Mesenteric fat pad (tissue), 1 donor: ENCODE measurements at places on chromosomes 5 and 9. TPM values are rescaled to one million over a fixed set of nuclear protein-coding genes. Genes with fewer than 3 reads are reported as not detected.

The EPB41L4A gene
- 30.2 TPM for total RNA-seq

The C1QTNF3 gene
- 2.7 TPM for total RNA-seq

The IL4 gene
- not detected for total RNA-seq

The CAMK4 gene
- total RNA-seq: 0.42 TPM

The ABITRAM gene
- 10.4 TPM for total RNA-seq

The CD180 gene
- total RNA-seq: 2.6 TPM

- DNase-seq: no peak
Observed at GRCh38 chr5:74116266-74116665, 490.3 kb downstream of the ARHGEF28 start.

DNA sequence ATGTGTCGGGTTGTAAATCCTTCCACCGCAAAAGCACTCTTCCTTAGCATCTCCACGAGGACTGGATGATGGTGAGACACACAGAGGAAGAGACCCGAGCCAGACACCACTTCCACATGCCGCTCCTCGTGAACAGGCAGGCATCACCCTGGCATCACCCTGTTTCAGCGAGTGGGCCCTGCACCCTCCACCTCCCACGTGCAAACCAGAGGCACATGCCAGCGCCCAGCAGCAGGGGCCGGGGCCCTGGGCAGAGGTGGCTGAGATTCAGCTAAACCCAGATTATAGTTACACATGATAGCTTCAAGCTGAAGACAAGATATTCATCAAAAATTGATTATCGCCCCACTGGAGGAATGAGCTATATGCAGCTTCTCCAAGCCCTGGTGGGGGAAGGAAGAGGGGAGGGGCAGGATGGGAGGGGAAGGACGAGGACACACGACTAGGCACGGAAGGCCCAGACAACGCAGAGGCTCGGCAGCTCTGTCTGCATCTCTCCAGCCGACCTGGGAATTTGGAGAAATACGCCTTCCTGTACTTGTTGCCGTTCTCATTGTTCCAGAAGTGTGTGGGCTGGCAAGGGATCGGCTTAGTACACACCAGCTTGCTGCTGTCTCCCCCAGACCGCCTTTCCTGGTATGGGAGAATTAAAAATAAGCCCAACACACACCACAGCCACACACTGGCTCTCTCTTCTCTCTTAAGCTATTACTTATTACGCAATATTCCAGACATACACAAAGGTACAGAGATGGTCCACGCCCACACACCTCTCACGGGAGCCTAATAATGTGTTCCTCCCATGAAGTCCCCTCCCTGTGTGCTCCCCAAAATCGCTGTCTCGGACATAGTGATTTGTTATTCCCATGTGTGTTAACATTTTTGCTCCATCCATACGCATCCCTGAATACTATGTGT, 50.4 kb upstream of the ZNF354A start:
- no peak for DNase-seq

DNA sequence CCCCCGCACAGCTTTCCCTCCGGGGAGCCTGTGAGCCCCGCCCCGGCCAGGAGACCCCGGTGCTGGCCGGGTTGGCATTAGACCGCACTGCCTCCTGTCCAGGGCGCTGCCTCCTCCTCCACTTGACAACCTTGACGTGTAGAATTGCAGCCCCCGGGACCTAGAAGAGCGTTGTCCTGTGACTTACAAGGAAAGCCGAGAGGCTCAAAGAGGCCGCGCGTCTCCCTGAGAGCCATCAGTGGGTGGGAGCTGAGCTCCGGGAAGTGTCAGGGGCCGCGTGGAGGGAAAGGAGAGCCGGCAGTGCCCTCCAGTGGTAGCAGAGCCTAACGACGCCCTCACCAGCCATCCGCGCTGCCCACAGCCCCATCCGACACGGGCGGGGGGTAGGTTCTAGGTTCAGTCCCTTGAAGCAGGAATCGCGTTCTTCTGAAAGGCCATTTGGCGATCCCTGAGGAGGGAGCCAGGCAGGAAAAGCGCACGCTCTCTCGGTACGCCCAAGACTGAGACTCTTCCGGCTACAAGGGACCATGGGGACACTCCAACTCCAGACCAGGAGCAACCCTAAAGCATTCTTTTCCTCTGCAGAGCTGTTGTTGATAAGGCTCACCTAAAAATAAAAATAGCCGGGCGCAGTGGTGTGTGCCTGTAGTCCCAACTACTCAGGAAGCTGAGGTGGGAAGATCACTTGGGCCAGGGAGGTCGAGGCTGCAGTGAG, 40.6 kb upstream of the SAP30L start:
- peak; percentile 92 for DNase-seq

- no peak for DNase-seq
Observed at GRCh38 chr9:110605565-110605964, 26.0 kb upstream of the SVEP1 start.

DNA sequence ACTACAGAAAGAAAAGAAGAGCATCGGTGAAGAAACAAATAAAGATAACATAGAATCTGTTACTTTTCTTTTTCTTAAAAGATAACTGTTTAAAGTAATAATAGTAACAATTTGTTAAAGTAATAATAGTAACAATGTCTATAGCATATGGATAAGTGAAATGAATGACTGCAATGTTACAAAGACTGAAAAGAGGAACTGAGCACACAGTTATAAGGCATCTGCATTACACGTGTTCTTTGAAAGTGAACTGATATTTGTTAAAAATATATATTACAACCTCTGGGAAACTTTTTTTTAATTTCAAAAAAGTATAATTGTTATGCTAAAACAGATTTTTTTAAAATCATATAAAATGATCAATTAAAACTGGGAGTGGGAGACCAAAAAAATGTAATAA, 88.4 kb upstream of the FST start:
- DNase-seq: no peak

- no peak for DNase-seq
Observed at GRCh38 chr9:14189578-14189977, 124.4 kb downstream of the NFIB start.

DNA sequence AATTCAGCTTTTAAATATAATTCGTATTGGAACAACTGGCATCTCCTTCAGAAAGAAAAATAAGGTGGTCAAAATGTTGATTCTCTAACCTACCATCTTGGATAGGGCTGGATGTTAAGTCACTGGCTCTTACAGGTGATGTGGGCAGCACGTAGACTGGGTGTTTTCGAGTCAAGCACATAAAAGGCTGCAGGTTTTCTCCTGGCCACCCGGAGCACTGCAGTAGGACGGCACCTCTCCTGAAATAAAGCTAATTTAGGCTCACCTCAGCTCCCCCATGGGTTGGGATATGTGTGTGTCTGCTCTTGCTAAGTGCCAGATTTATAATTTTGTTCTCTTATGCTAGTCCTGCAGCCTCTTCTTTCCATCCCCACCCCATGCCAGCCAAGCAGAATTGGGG, 80.3 kb downstream of the IQGAP2 start:
- DNase-seq: no peak

- DNase-seq: no peak
Observed at GRCh38 chr9:112664531-112664930, 53.4 kb downstream of the INIP start.

GRCh38 chr9:133953976-133954709, 38.0 kb downstream of the VAV2 start:
- DNase-seq: no peak

GRCh38 chr9:73680831-73681230, 529.2 kb downstream of the ANXA1 start:
- no peak for DNase-seq

DNA sequence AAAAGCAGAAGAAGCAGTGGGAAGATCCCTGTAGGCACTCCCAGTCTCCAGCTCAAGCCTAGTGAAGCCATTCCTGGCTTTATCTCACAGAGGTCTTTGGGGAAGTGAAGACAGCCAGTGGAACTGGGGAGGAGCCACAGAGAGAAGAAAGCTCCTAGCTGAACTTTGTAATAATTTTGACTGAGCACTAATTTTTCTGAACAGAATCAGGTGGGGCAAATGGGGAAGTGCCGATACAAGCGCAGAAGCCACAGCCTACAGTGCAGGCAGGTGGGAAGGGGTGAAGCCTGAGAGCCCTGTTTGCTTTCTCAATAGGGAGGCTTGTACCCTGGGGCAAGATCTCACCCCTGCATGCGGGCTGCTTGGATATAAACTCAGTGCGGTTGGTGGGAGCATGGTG, 48.4 kb upstream of the SNAPC3 start:
- DNase-seq: no peak

DNA sequence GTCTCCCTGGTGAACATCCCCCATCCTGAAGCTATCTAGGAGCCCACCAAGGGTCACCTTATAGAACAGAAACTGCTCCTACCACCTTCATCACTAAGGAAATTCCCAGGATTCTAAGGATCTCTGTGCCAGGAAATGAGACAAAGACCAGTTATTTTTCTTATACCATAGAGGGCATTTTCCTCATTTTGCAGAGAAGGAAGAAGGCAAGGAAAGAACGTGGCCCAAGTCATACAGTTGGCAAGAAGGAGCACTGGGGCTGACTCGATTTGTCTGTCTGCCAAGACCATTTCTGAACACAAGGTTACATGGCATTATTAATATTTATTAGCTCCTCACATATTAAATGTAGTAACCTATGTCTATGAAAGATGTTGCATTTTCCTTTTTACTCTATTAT, 49.6 kb upstream of the TNFSF15 start:
- no peak for DNase-seq

DNA sequence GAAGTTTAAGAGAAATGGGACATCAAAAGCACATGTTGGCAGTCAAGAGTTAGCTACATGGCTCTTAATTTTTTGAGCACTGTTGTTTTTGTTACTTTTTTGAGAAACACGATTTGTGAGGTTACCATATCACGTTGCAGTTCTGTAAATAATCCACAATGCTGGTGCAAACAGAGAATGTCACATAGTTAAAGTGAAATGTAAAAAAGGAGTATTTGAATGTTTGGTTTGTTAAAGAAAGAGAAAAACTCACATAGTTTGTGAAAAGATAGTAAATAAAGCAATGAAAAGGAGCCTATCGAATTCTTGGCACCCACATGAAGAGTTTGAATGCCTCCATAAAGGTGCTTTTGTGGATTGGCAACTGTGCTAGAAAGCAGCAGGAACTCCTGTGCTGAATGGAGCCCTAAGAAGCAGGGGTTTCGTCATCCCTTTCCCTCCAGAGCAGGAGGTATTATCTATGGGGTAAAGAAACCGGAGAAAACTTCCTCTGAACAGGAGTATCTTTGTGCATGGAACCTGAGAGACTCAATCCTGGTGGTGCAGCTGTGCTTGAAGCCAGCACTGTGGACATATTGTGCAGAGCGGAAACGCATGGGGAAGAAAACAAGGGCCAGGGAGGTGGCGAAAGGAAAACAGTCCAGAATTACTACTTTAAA, 148.5 kb upstream of the OTULINL start:
- no peak for DNase-seq

DNA sequence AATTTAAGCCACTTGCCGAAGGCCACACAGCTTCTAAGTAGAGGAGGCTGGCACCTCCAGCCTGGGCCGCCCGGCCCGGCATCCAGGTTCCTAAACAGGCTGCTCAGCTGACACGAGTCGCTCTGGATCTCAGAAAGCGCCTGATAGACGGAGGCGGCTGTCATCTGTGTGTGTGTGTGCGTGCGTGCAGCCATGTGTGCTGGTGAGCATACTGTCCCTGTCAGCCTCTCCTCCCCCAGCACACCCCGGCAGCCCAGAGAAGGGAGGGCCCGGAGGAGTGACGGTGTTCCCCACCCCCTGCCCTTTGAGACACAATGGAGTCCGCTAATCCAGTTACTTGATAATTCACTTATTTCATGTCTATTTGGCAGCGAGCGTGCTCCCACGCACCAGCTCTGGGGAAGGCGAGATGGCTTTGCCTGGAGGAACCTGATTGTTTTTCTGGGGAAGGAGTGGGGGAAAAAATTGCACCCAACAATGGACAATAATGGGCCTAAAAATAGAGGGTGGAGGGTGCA, 20.0 kb downstream of the NTNG2 start:
- no peak for DNase-seq

DNA sequence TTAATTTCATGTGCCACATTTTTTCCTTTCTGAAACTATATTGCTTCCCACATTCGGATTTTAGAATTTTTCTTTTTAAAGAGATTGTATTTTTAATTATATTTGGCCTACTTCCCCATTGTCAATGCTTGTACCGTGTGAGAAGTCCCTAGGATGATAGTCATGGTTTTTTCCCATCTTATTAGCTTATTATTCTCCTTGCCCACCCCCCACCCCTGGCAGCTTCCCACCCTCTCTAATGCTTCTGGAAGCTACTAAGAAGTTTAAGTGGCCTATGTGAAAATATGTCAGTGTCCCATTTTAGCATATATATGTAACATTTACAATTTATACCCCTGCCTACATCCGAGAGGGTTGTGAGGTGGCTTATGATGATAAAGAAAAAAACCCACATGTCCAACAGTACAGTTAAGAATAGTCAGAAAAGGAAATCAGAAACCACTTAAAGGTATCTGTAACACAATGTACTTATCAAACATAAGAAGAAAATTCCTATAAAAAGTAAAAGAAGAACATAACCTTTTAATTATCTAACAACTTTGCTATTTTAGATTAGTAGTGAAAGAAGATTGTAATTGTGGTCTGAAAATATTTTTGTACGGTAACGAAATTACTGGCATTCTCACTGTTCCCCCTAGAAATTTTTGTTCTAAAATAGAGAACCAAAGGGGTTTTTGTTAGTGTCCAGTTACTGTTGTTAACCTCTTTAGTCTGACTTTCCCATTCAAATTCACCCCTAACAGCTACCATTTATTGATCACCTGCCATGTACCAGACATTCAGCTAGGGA, 62.1 kb downstream of the SLC44A1 start:
- no peak for DNase-seq

DNA sequence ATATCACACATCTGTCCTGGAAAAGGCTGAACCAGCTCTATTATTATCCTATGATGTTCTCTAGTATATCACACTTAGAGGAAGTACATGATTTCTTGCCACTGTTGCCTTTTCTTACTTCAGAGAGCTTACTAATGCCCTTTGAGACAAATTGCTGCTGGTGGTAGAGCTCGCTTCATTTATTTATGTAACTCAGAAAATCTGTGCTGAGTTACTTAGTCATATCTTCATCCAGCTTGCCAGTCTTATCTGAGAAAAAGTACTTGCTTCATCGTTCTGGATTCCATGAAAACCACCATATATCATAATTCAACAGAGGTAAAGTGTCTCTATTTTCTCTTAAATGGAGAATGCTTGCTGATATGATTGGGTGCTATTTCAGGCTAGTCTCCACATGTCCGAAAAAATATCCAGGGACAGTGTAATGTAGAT, 26.6 kb downstream of the PTPDC1 start:
- DNase-seq: no peak

- no peak for DNase-seq
Observed at GRCh38 chr5:7330256-7330655, 65.7 kb upstream of the ADCY2 start.

DNA sequence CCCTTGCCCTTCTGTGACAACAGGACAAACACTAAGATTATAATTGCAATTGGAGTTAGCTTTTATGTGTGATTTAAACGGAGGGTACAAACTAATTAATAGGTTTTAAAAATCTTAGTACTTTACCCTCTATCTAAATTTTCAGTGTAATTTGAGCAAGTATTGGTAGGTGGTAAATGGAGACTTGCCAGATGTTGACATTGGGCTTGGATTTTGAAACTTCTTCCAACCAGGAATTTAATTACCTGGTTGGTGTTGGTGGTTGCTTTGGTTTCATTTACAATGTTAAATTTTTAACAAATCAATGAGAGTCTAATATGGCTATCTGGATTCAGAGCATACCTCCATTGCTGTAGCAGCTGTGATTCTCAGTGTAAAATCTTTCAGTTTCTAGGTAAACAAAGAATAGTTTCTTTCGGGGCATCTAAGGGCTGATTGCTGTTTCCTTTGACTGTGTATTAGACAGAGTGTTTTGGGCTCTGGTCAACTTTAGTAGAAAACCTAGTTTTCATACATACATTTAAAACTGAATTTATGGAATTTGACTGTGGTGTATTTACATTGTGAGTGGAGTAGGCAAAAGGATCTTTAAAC, 1.9 kb downstream of the DAPK1 start:
- no peak for DNase-seq

- DNase-seq: no peak
Observed at GRCh38 chr5:146796911-146797310, 81.6 kb downstream of the PPP2R2B start.
